ENCODE measurements at places on chromosomes 2 and 18.
A peak's percentile ranks its signal among the peaks of the same experiment; 100 is the strongest.

GRCh38 chr2:153476816-153477635 is 1.5 kb downstream of the RPRM start:
- no peak for DNase-seq

DNA sequence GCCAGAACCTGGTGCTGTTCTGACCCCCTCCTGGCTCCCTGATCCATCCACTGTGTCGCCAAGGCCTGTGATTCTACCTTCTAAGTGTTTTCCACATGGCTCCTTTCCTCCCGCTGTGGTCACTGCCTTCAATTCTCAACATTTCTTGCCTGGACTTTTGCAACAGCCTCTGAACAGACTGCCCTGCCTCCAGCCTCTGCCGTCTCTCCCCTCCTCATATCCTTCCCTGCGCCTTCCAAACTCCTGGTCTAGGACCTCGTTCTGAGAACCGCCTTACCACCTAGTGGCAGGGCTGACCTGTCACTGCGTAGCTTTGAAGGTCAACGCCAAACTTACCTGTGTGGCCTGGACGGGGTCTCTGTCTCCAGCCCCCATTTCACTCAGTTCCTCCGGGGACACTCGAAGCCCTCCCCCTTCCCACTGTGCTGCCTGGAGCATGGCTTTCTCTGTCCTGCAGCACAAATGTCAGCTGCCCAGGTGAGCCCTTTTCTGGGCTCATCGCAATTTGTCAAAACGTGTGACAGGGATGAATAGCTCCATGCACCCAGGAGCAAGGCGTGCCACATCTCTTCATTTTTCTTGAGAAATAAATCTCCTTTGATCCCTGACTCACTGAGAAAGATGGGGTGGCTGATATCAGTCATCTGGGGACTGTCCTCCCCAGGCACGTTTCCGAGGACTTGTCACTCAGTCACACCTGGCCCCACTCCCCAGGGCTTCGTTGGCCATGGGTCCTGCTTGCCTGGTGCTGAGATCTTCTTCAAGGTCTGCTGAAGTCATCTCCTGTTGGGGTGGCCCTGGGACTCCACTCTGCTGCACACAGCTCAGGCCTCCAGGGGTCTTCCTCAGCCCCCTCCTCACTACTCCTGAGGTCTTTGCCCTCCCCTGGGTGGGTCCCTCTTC is 46.7 kb downstream of the LDLRAD4 start:
- DNase-seq: peak; percentile 66

GRCh38 chr2:120783371-120783791 is 47.7 kb downstream of the GLI2 start:
- no peak for DNase-seq

DNA sequence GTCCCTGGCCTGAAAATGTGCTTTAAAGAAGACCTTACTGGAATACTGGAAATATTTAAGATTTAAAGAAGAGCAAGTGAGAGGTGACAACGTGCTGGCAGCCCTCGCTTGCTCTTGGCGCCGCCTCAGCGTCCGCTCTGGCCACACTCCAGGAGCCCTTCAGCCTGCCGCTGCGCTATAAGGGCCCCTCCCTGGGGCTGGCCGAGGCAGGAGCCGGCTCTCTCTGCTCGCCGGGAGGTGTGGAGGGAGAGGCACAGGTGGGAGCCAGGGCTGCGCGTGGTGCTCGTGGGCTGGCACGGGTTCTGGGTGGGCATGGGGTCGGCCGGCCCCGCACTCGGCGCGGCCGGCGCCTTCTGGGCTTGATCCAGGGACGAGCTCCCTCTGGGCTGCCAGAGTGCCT is 2.9 kb upstream of the COQ10B start:
- no peak for DNase-seq

GRCh38 chr2:237269138-237269875 is 144.7 kb downstream of the COL6A3 start:
- DNase-seq: no peak

DNA sequence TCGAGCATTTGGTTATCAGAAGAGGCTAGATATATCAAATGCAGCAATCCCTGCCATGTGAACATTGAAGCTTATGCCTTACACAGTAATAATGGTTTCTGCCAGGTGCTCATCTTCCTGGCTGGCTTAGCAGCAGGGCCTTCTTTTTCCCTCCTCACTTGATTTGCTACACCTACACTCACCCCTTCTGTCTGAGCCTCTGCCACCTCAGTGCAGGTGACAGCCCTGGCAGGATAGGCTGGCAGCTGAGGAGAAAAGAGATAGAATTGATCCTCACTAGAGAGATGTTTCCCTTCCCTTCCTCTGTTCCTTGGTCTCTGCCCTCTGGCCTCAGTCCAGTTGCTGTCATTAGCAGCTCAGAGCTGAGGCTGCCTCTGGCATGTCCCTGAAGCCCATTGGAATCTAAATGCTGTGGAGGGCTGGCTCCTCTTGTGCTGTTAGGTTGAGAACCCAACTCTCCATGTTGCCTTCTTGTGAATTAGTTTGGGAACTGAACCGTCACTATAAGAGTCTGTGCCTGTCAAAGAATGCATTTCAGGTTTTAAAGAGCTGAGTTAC is 18.2 kb downstream of the MPHOSPH10 start:
- DNase-seq: no peak

DNA sequence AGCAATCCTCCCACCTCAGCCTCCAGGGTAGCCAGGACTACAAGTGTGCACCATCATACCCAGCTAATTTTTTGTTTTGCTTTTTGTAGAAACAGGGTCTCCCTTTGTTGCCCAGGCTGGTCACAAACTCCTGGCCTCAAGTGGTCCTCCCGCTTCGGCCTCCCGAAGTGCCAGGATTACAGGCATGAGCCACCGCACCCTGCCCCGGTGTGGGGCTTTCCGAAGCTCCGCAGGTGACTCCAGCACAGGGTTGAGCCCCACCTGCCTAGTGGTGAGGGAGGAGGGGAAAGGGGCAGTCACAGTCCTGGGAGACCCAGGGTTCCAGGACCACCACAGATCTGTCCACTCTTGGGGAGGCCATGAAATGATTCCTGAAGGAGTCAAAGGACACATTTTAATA is 5.2 kb downstream of the PRLH start:
- no peak for DNase-seq

Measured in CD4-positive, alpha-beta T cell treated with Interleukin-4 for 4 hours (primary cell).